ENCODE measurements at places on chromosomes 4 and X. TPM values are rescaled to one million over a fixed set of nuclear protein-coding genes. Genes with fewer than 3 reads are reported as not detected.

The EXOC1L gene
- total RNA-seq, result not detected

DNA sequence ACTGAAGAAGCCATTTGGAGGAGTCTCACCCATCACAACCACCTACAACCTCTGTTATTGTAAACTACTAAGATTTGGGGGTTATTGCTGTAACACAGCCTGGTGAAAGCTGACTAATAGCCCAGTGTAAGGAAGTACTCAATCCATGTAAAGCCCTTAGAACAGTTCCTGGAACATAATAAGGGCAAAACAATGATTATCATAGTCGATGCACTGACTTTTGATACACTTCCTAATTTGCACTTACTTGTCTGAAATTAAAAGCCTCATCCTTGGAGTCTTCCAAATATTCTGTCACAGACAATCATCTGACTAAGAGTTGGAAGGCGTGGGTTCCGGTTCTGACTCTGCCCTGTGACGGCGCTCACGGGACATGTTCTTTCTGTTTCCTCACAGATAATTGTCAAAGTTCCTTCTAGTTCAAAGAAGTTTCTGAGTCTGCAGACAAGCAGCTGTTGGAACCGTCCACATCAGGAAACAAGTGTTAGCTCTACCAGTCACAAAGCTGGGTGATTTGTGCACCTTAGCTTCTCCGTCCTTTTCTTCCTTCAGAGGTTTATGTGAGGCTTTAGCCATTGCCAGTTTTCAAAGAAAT, 33.4 kb upstream of the RASGEF1B start:
- H3K27me3 ChIP-seq, result no peaks in the 10 kb centered on the region
- peak; percentile 9 for DNase-seq
- no peaks in the 10 kb centered on the region for H3K4me1 ChIP-seq
- no peaks in the 10 kb centered on the region for H3K36me3 ChIP-seq
- no peak overlapping the region for H3K4me3 ChIP-seq
- no peak overlapping the region for H3K27ac ChIP-seq

- no peaks in the 10 kb centered on the region for H3K27me3 ChIP-seq
- H3K36me3 ChIP-seq, result no peaks in the 10 kb centered on the region
- no peak overlapping the region for H3K4me3 ChIP-seq
- H3K4me1 ChIP-seq, result no peaks in the 10 kb centered on the region
Observed at GRCh38 chrX:40291553-40291952, 193.8 kb upstream of the BCOR start.

GRCh38 chrX:20715176-20715575, 448.5 kb upstream of the RPS6KA3 start:
- DNase-seq, result no peak
- no peaks in the 10 kb centered on the region for H3K27me3 ChIP-seq
- no peak overlapping the region for H3K4me3 ChIP-seq
- H3K36me3 ChIP-seq, result no peaks in the 10 kb centered on the region
- no peak overlapping the region for H3K27ac ChIP-seq

GRCh38 chr4:36786519-36786918, 458.0 kb upstream of the NWD2 start:
- H3K27ac ChIP-seq, result no peak overlapping the region
- H3K4me3 ChIP-seq, result no peak overlapping the region
- DNase-seq, result no peak
- H3K4me1 ChIP-seq, result no peaks in the 10 kb centered on the region

The CXCL1 gene
- total RNA-seq, result 20.0 TPM

GRCh38 chrX:115499112-115499805, 61.7 kb upstream of the PLS3 start:
- no peak for DNase-seq
- H3K27me3 ChIP-seq, result no peaks in the 10 kb centered on the region
- no peaks in the 10 kb centered on the region for H3K36me3 ChIP-seq
- H3K4me3 ChIP-seq, result no peak overlapping the region
- H3K4me1 ChIP-seq, result no peaks in the 10 kb centered on the region

The SFRP2 gene
- not detected for total RNA-seq

The PQBP1 gene
- total RNA-seq, result 86.3 TPM

The NUP54 gene
- total RNA-seq, result 45.7 TPM

- peaks cover 14% of the 10 kb centered on the region for H3K4me1 ChIP-seq
- peak; percentile 70 for DNase-seq
- no peak overlapping the region for H3K27ac ChIP-seq
- no peaks in the 10 kb centered on the region for H3K36me3 ChIP-seq
Observed at GRCh38 chr4:158094413-158095134, 78.3 kb downstream of the GASK1B start.

- H3K4me3 ChIP-seq, result no peak overlapping the region
- H3K27me3 ChIP-seq, result no peaks in the 10 kb centered on the region
- H3K4me1 ChIP-seq, result peaks cover 4% of the 10 kb centered on the region
- peak; percentile 34 for DNase-seq
Observed at GRCh38 chr4:16608123-16608522, 290.3 kb downstream of the LDB2 start.

DNA sequence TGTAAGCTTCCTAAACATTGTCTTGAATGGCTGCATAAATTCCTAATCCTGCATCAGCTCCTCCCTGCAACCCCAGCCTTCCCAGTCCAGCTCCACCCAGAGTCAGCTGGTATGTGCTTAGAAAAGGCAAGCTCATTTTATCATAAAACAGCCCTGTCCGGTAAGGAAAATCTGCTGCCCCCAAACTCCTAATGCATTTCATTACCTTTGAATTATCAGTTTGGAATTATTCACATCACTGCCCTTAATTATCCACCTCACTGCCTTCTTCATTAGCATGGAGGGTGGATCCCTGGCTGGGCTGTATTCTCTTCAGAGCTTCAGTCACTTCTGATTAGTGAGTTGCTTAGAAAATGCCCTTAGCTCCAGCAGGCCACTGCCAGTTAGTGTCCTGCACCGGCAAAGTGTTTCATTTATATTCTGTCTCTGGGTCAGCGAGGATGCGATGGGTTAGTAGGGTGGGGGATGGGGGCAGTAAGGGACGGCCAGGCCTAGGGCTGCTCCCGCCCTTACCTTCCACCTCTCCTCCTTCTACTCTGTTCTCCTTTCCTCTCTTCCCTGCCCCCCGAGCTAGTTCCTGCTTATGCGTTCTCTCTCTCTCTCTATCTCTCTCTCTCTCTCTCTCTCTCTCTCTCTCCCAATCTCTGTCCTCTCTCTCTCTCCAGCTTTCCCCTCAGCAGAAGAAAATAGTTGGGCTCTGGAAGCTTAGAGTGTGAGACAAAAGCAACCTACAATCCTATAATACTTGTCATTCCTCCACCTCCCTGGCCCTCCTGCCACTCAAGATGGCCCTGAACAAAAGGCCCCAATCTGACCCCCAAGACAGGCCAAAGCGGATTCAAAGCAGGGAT, 174.8 kb upstream of the KLF3 start:
- H3K27ac ChIP-seq, result no peak overlapping the region
- no peaks in the 10 kb centered on the region for H3K4me1 ChIP-seq
- H3K27me3 ChIP-seq, result no peaks in the 10 kb centered on the region
- H3K4me3 ChIP-seq, result no peak overlapping the region
- no peak for DNase-seq

The POU3F4 gene
- total RNA-seq, result not detected

DNA sequence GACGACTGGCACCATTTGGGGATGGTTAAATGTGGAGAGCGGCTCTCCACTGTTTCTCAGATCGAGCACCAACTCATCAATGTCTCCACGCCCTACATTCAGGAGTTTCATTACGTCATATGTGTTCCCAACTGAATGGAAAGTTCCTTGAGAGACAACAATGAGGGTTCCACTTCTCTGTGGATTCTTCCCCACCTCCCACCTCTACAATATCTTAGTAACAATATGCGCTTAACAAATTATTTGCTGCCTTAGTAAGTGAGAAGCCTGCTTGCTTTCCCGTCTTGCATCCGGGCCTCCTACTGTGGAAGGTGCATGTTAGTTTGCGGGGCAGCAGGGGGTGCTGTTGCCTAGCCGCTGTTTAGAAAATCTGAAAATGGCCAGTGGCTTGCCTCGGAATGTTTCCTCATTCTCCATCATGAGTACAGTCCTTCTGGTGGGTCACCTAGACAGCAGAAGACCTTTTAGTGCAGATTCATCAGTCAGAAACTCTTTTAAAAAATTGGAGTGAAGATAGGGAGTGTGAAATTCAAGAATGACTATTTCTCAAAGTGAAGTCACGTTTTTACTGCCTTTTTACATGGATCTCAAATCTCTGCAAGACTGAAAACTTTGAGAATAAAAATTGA, 55.7 kb downstream of the PHOX2B start:
- no peak overlapping the region for H3K4me3 ChIP-seq
- no peak overlapping the region for H3K27ac ChIP-seq
- DNase-seq, result peak; percentile 58
- peaks cover 10% of the 10 kb centered on the region for H3K27me3 ChIP-seq
- peaks cover 6% of the 10 kb centered on the region for H3K36me3 ChIP-seq
- no peaks in the 10 kb centered on the region for H3K4me1 ChIP-seq

DNA sequence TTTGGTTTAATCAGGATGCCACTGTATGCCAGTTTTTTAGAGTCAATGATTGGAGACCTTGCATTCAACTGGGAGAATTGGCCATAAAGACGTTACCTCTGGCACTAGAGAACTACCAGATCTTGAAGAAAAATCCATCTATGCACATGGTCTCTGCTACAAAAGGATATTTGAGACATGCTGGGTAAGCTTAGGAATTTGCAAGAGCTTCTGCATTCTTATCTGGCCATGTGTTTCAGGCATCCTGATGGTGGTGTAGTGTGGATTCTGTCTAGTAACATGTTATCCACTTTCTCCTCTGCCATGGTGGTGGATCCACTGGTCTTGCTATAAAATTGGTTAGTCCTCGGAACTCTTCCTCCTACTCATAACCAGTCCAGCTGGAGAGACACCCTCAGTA, 185.3 kb upstream of the WDFY3 start:
- H3K4me1 ChIP-seq, result no peaks in the 10 kb centered on the region
- no peak for DNase-seq
- no peaks in the 10 kb centered on the region for H3K36me3 ChIP-seq
- H3K4me3 ChIP-seq, result no peak overlapping the region

DNA sequence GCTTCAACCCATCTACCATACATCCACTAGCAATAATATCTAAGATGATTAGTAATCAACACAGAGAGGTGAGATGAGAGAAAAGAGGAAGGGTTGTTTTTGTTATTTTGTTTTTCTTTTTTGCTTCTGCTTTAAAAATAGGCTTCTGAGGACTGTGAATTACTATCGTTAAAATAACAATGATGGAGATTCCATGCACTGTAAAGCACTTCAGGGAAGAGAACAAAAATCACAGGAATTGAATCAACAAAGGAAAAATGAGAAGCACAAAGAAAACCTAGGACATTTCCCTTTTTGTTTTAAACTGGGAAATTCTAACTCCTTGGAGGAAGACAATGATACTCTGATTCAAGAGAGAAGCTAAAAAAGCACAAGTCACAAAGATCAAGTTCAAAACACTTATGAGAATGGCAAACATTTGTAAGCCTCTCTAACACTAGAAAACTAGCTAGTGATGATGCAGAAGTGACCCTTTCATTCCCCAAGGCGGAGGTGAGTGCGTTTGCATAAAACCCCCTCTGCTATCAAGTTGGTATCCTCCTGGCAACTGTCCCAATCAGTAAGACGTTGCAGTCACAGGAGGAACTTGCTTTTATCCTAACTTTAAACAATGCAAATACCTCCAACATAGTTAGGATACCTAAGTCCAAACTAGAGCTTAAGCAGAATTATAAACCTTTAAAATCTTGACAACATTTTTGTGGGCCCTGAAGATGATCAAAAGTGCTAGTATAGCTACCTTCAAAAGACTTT, 308.5 kb downstream of the CAMK2D start:
- peaks cover 17% of the 10 kb centered on the region for H3K4me1 ChIP-seq
- H3K27me3 ChIP-seq, result no peaks in the 10 kb centered on the region
- DNase-seq, result peak; percentile 95
- no peaks in the 10 kb centered on the region for H3K36me3 ChIP-seq
- peak overlapping the region; percentile 78 for H3K27ac ChIP-seq
- no peak overlapping the region for H3K4me3 ChIP-seq

GRCh38 chrX:32525234-32525633, 686.1 kb downstream of the DMD start:
- no peak overlapping the region for H3K27ac ChIP-seq
- H3K4me3 ChIP-seq, result no peak overlapping the region
- H3K27me3 ChIP-seq, result no peaks in the 10 kb centered on the region
- DNase-seq, result no peak

The TENM3 gene
- 6.2 TPM for total RNA-seq

DNA sequence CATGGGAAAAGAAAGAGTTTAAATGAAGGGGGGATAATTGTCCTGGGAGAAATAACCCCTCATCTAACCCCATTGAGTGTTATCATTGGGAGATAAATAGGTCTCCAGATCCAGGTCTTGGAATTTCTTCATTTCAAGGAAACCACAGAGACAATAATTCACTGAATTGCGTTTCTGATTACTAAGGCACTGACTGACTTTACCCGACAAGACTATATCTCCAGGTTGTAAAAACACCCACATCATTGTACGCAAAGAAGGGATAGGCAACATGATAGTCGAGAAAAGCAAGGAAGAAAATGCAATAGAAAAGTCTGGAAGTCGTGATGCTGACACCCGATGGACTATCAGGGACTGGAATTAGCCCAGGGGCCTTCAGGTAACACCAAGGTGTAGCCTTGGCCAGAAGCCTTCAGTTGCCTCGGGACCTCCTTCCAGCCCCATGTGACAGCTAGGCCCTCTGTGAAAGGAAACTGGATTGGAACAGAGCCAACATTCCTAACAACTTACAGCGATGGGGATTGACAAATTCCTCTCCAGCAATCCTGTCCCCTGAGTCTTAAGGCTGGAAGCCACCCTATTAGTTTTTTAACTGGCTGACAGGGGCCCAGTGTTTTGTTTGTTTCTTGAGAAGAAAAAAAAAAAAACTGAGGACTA, 46.5 kb upstream of the RAB9B start:
- DNase-seq, result peak; percentile 6
- H3K4me1 ChIP-seq, result no peaks in the 10 kb centered on the region
- H3K27ac ChIP-seq, result no peak overlapping the region
- H3K27me3 ChIP-seq, result no peaks in the 10 kb centered on the region
- H3K36me3 ChIP-seq, result no peaks in the 10 kb centered on the region

The RBM46 gene
- total RNA-seq, result not detected

The TRIM75 gene
- total RNA-seq, result not detected

- H3K36me3 ChIP-seq, result no peaks in the 10 kb centered on the region
- H3K27me3 ChIP-seq, result no peaks in the 10 kb centered on the region
- no peak overlapping the region for H3K27ac ChIP-seq
Observed at GRCh38 chrX:37905436-37906147, 58.2 kb upstream of the DYNLT3 start.

DNA sequence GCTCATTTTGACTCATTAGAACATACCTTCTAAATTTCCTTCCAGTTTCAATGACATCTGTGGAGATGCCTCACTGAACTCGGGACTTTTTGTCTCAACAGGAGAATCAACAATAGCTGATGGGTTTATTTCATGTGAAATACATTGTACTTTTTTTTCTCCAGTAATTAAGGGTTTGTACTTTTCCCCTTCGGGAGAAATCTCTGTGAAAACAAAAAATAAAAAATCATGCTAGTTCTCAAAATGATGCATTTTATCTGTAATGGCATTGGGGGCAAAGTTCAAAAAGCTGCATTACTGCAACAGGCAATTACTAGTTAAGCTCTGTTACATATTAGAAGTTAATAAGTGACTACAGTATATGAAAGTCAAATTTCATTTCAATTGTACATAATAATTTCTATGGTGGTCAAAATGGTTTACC, 167.3 kb upstream of the SH3RF1 start:
- H3K36me3 ChIP-seq, result no peaks in the 10 kb centered on the region
- H3K4me3 ChIP-seq, result no peak overlapping the region
- H3K27me3 ChIP-seq, result no peaks in the 10 kb centered on the region
- H3K27ac ChIP-seq, result no peak overlapping the region
- DNase-seq, result no peak

GRCh38 chrX:130775849-130776248, 127.2 kb downstream of the ENOX2 start:
- H3K36me3 ChIP-seq, result no peaks in the 10 kb centered on the region
- no peak overlapping the region for H3K27ac ChIP-seq
- no peak for DNase-seq
- H3K27me3 ChIP-seq, result no peaks in the 10 kb centered on the region

The DMD gene
- 12.6 TPM for total RNA-seq

GRCh38 chr4:101103381-101104142, 243.8 kb downstream of the PPP3CA start:
- peak; percentile 87 for DNase-seq
- no peak overlapping the region for H3K4me3 ChIP-seq
- H3K36me3 ChIP-seq, result no peaks in the 10 kb centered on the region
- peaks cover 28% of the 10 kb centered on the region for H3K4me1 ChIP-seq

Data from endothelial cell of umbilical vein (primary cell).